SW 1271 (cell line): ENCODE measurements at places on chromosomes 12 and 14.

GRCh38 chr12:113934060-113934814, 31.9 kb downstream of the RBM19 start:
- no peak for DNase-seq

- no peak for DNase-seq
Observed at GRCh38 chr14:38485026-38485425, 229.1 kb upstream of the CLEC14A start.

- no peak for DNase-seq
Observed at GRCh38 chr12:54983536-54984101, 943 bp downstream of the TESPA1 start.

- no peak for DNase-seq
Observed at GRCh38 chr12:115223991-115224390, 540.0 kb upstream of the TBX3 start.

GRCh38 chr12:126201981-126202537, 1136.8 kb downstream of the AACS start:
- no peak for DNase-seq

GRCh38 chr14:38973083-38973700, 129.8 kb downstream of the SEC23A start:
- no peak for DNase-seq

- no peak for DNase-seq
Observed at GRCh38 chr14:60272177-60272576, 23.2 kb downstream of the PPM1A start.

- peak; percentile 57 for DNase-seq
Observed at GRCh38 chr12:93090731-93091172, 161.7 kb upstream of the EEA1 start.

GRCh38 chr14:103679351-103679750, 35.9 kb downstream of the XRCC3 start:
- no peak for DNase-seq

GRCh38 chr12:26109343-26109881, 15.4 kb downstream of the BHLHE41 start:
- DNase-seq: no peak

- DNase-seq: no peak
Observed at GRCh38 chr12:103930787-103931735, 851 bp downstream of the HSP90B1 start.

GRCh38 chr14:84085493-84085892, 1444.5 kb upstream of the FLRT2 start:
- no peak for DNase-seq
